GM23338 (cell line): ENCODE measurements at places on chromosomes 12 and 14. TPM values are rescaled to one million over a fixed set of nuclear protein-coding genes. Genes with fewer than 3 reads are reported as not detected.

DNA sequence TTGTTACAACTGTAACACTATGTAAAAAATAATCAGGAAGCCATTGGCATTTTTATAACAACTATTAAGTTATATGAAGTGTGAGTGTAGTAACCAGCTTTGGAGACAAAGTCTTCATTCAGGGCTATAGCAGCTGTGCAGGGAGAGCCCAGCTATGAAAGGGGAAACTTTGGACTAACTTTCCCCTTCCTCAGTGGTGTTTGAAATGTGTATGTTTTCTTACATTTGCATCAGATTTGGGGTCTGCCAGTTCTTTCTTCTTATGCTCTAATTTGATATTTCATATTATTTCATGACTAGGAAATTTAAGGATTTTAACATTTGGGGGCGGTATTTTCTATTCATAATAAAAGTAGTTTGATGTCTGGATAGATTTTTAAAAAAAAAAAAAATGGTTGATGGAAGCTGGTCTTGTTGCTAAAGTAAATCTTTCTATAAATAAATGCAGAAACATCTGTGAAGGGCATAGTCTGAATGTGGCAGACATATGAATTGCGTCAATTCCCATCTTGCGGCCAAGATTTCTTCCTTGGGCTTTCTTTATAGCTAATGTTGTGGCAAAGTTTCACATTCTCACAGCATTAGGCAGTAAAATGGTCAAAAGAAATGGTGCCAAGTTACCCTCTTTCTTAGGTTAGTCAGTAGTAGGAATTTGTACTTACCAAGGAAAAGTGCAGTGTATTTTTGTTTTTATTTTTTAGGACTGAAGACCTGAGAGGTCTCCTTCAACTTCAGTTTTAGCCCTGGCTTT, 35.6 kb downstream of the RASSF8 start:
- no peak overlapping the region for H3K4me3 ChIP-seq
- peaks cover 40% of the 10 kb centered on the region for H3K4me1 ChIP-seq
- DNase-seq = no peak
- H3K27ac ChIP-seq = peak overlapping the region; percentile 78

DNA sequence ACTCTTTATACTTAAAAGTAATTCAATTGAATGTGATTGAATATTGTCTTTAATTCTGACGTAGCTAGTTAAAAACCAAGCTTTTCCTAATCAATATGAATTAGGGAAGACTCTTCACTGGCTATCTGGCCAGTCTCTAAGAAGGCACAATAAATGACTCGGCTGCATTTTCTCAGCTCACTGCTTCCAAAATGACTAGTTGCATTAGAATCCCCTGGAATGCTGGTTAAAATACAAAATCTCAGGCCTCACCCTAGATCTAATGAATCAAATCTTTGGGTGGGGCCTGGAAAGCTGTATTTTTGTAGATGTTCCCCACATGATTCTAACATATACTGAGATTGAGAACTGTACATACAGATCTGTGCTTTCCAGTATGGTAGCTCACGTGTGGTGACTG, 242.1 kb downstream of the CHST11 start:
- no peak overlapping the region for H3K27ac ChIP-seq
- H3K36me3 ChIP-seq = no peaks in the 10 kb centered on the region
- DNase-seq = no peak
- H3K4me3 ChIP-seq = no peak overlapping the region
- H3K27me3 ChIP-seq = no peaks in the 10 kb centered on the region
- H3K4me1 ChIP-seq = peaks cover 15% of the 10 kb centered on the region

GRCh38 chr12:93654421-93654820, 22.8 kb upstream of the CRADD start:
- H3K27ac ChIP-seq = no peak overlapping the region
- H3K36me3 ChIP-seq = no peaks in the 10 kb centered on the region
- no peak for DNase-seq

DNA sequence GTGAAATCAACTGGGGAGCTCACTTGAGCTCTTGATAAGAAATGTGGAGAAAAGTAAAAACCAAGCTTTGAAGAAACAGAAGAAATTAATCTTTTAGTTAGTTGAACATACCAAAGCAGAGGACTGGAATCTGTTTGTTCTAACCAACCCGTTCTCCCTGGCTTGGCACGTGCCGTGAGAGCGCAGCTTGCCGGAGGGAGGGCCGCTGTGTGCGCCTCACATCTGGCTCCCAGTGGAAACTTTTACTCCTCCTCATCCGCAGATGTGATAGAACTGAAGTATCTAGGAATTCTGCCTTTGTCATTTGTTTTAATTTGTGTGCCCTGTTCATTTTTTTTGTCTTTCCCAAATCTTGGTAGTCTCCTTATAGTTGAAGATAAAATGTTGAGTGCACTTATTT, 64.9 kb downstream of the DDX51 start:
- H3K4me3 ChIP-seq = no peak overlapping the region
- no peak for DNase-seq
- H3K27ac ChIP-seq = 0 out of 2 replicates have a peak overlapping the region, but pooled peaks have one; percentile 50
- peaks cover 24% of the 10 kb centered on the region for H3K36me3 ChIP-seq
- no peaks in the 10 kb centered on the region for H3K27me3 ChIP-seq

DNA sequence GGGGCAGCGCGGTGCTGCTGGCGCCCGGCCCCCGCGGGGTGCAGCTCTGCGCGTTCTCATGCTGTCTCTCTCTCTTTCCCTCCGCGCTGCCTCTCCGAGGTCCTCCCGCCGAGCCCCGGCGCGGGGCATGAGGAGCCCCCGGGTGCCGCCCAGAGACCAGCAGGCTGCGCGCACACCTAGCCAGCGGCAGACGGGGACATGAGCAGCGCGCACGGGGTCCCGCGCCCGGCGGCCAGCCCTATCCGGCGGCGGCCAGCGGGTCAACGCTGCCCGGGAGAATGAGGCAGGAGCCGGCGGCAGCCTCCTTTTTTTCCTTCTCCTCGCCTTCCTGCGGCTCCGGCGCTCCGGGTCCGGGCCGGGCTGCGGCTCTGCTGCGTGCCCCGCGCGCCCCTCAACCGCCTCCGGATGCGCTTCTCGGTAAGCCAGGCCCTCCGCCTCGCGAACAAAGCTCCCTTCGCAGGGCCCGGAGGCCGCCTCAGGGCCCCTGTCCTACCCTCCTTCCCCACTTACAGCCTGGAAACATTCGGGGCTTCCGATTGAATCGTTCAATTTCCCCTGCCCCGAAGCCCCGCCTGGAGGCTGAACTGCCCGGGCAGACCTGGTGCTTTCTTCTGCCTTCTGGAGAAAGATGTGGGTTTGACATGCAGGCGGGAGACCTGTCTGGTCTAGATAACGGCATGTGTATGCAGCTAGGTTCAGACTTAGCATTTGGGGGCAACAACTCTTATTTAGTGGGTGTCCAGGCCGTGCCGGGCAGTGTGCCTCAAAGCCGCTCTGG, at the start of gene TUNAR:
TUNAR (plus strand) TSS at position 72 of the 778 bp plus-strand sequence.
- H3K27ac ChIP-seq = no peak within 1 kb of the TSS
- H3K27me3 ChIP-seq = peaks cover 7% of the 10 kb centered on the region; the same call in 1 of the 2 replicates
- no peaks in the 10 kb centered on the region for H3K36me3 ChIP-seq
- peak; percentile 79 for DNase-seq
- peaks cover 46% of the 10 kb centered on the region for H3K4me1 ChIP-seq
- H3K4me3 ChIP-seq = peak within 1 kb of the TSS; percentile 85

DNA sequence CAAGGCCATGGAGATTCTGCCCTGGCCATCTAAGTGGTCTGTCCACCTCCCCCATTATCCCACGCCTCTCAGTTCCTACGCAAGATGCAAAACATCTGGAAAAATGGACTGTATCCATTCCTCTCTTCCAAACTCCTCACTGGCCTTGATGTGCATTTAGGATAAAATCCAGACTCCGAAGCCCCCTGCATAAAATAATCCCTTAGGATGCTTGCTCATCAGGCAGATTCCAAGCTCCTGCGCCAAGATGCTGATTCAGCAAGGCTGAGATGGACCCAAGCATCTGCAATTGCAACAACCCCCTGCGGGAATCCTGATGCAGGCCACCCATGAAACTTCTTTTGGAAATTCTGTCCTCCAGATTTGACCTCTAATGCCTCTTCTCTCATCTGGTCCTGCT, 81.6 kb downstream of the SPRING1 start:
- H3K4me3 ChIP-seq = no peak overlapping the region
- H3K27me3 ChIP-seq = no peaks in the 10 kb centered on the region
- DNase-seq = no peak
- no peaks in the 10 kb centered on the region for H3K4me1 ChIP-seq
- no peaks in the 10 kb centered on the region for H3K36me3 ChIP-seq
- no peak overlapping the region for H3K27ac ChIP-seq

- H3K36me3 ChIP-seq = no peaks in the 10 kb centered on the region
- no peaks in the 10 kb centered on the region for H3K27me3 ChIP-seq
- no peaks in the 10 kb centered on the region for H3K4me1 ChIP-seq
These were observed 2.0 kb upstream of the CCDC197 start for GRCh38 chr14:93994919-93995682.

DNA sequence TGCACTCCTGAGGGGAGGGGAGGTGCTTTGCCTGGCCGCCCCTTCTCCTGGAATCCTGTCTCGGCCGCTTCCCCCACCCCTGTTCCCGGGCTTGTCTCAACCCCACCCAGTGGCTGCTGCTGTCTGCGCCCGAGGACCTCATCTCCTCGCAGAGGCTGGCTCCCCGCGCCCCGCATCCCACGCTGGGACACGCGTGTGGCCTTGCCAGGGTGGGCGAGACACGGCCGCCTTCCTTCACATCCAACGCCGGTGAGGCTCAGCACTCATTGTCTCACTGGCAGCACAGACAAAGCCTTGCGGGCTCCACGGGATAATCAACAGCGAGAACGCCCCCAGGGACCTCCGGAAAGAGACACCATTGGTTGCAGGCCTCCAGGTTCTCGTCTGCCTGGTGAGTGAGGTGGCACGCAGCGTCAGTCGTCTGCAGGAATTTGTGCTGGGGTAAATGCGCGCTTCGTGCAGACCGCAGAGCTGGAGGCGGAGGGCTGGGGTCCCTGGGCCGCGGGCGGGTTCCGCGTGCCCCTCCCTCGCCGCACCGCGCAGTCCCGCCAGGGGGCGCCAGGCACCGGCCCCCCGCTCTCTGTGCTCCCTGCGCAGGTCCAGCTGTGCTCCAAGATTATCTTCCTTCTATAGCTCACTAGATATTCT, 26.8 kb downstream of the CCDC177 start:
- H3K36me3 ChIP-seq = no peaks in the 10 kb centered on the region
- no peak overlapping the region for H3K27ac ChIP-seq
- DNase-seq = peak; percentile 90
- H3K4me1 ChIP-seq = no peaks in the 10 kb centered on the region
- peak overlapping the region; percentile 69 for H3K4me3 ChIP-seq
- H3K27me3 ChIP-seq = peaks cover 20% of the 10 kb centered on the region; the same call in 1 of the 2 replicates

GRCh38 chr14:63852271-63852816, 460 bp upstream of the SYNE2 start:
- H3K4me1 ChIP-seq = peaks cover 10% of the 10 kb centered on the region
- peak overlapping the region; percentile 30; the same call in 1 of the 2 replicates for H3K27ac ChIP-seq
- peak overlapping the region; percentile 89 for H3K4me3 ChIP-seq
- DNase-seq = peak; percentile 81

DNA sequence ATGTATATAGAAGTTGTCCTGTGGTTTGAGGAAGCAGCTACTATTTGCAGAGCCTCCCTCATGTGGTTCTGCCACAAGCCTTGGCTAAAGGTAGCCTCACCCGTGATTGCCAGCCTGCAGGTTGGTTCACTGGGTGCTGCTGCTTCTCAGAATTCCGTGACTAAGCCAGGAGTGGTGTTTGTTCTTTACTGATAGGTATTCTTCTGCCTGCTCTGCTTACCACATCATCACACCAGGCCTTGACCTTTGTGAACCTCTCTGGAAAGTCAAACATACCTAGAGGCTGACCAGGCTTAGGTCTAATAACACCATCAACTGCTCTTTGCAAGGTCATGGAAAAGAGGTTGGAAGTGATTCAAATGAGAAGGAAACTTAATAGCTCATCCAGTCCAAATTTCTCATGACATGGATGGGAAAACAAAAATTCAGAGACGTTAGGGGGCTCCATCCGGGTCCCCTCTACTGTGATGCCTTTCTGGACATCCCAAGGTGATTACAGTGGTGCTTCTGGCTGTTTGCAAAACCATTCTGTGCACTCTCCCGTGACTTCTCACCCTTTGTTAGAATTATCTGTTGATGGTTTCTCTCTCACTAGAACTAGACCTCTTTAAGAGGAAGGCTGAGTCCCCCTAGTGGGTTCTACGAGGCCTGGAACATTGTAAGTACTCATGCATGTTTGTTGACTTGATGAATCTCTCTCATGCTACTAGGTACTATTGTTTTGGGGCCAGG, 8.5 kb upstream of the SOCS2 start:
- peak; percentile 47 for DNase-seq
- no peaks in the 10 kb centered on the region for H3K4me1 ChIP-seq
- no peak overlapping the region for H3K27ac ChIP-seq
- H3K27me3 ChIP-seq = no peaks in the 10 kb centered on the region

- H3K27ac ChIP-seq = peak overlapping the region; percentile 81
- peak; percentile 80 for DNase-seq
- H3K4me3 ChIP-seq = peak overlapping the region; percentile 73
- H3K27me3 ChIP-seq = no peaks in the 10 kb centered on the region
These were observed 1.3 kb upstream of the AEBP2 start for GRCh38 chr12:19437996-19438395.

DNA sequence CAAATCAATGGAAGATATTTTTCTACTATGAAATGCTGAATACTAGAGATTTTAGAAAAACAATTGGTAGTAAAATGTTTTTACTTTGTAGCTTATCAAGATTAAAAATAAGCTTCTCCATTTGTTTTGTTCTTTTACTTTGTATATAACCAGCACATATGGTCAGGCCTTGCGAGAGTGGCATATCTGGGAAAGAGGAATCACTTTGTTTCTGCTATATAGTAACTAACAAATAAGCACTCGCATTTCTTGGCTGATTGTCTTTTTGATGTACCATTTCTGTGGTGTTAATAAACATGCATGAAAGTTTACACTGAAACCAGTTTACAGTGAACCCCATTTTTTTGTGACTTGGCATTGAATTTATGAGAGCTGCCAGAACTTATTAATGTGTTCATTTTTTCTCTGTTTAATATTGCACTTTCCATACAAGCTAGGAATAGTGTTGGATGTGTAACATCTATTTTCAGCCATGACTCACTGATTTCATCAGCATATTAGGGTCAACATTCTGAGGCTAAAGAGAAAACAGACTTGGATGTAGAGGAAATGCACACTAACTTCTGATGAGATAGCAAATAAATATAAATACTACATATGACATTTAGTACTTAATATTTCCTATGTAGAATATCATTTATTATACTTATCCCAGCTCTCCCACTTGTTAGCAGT, 635.5 kb downstream of the KCNH5 start:
- DNase-seq = no peak
- H3K27me3 ChIP-seq = no peaks in the 10 kb centered on the region

- no peaks in the 10 kb centered on the region for H3K4me1 ChIP-seq
- H3K36me3 ChIP-seq = no peaks in the 10 kb centered on the region; the same call in 1 of the 2 replicates
- no peak for DNase-seq
- H3K4me3 ChIP-seq = no peak overlapping the region
These were observed 40.9 kb upstream of the GSG1 start for GRCh38 chr12:13144266-13144828.

GRCh38 chr12:100858656-100859055, 64.1 kb downstream of the ANO4 start:
- H3K36me3 ChIP-seq = no peaks in the 10 kb centered on the region
- 0 out of 2 replicates have a peak, but pooled peaks cover 4% of the 10 kb centered on the region for H3K4me1 ChIP-seq
- H3K4me3 ChIP-seq = no peak overlapping the region
- no peak for DNase-seq

WIF1 gene
- 4.2 and 4.9 TPM in 2 replicates for polyA plus RNA-seq

CLEC2B gene
- polyA plus RNA-seq = not detected in 2 replicates

SLC6A13 gene
- not detected in 2 replicates for polyA plus RNA-seq

REC8 gene
- 36.8 and 38.8 TPM in 2 replicates for polyA plus RNA-seq

GALNT9 gene
- 0.81 and 0.90 TPM in 2 replicates for polyA plus RNA-seq
